ENCODE measurements at places on chromosomes 11 and 22.

DNA sequence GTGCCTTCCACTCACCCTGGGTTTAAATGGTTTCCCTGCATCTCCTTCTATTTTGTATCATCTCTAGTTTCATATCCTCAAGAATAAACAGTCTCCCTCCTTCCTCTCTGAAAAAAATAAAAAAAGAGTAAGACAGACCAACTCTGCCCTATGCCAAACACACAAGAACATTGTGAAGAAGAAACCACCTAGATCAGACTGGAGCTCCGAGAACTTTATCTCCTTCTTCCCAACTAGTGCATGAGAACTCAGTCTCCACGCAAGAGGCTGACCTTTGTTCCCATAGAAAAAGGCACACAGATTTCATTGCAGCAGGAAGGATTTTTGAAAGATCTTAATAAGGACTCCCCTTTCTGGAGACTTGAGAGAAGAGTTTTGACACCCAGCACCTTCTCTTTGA, 8.7 kb upstream of the PEX26 start:
- no peak for DNase-seq

GRCh38 chr11:96054870-96055705, 131.2 kb upstream of the MTMR2 start:
- no peak for DNase-seq

GRCh38 chr11:134485316-134485715, 73.3 kb upstream of the B3GAT1 start:
- DNase-seq = no peak

DNA sequence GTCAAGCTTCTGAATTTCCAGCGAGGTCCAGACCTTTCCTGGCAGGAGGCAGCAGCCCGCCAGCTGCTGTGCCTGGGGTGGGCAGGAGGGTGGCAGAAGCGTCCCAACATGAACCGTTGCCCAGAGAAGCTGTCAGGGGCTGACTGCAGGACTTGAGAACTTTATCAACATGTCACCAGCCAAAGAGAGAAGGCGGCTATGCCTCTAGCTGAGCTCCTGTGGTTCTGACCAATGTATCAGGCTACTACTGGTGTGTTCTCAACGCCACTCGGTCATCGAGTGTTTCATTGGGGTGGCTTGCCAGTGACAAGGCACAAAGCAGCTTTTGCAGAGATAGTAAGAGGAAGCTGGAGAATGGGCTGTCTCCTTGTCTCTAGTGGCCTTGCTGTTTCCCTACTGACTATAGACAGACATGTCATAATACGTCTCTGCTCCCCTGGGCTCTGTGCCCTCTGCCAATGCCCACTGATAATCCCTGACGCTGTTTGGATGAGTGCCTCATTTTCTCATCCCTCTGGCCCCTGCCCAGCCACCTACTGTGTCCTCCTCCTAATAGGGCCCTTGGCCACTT, 17.6 kb upstream of the ASCC2 start:
- no peak for DNase-seq

DNA sequence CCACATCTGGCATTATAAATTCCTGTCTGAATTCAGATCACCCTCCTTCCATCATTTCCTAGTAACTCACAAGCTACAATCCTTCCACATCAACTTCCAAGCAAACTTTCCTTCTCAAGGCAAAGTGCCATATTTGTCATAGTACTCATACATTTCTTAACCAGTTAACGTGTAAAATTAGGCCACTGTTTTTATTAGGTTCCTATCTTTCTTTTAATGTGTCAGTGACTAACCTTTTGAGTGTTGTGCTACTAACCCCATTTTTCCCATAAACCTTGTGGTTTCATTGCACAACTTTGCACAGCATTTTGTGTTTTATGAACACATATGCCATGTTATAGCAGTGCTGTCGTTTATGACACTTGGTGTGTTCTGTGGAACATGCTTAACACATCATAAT, 90.1 kb downstream of the KIF18A start:
- DNase-seq = no peak

DNA sequence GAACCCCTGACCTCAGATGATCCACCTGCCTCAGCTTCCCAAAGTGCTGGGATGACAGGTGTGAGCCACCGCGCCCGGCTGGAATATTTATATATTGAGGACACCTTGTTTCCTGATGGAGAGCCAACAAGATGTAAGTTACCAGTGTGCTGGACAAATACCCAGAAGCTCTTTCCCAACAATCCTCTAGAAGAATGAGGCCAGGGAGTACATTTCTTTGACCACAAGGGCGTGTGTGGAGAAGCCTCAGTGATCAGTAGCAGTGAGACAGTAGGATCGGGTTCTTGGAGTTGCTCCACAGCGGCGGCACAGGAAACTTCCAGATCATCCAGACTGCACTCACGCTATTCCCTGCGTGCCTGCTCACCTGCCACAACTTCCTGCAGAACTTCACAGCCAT, 10.3 kb upstream of the POLA2 start:
- no peak for DNase-seq

DNA sequence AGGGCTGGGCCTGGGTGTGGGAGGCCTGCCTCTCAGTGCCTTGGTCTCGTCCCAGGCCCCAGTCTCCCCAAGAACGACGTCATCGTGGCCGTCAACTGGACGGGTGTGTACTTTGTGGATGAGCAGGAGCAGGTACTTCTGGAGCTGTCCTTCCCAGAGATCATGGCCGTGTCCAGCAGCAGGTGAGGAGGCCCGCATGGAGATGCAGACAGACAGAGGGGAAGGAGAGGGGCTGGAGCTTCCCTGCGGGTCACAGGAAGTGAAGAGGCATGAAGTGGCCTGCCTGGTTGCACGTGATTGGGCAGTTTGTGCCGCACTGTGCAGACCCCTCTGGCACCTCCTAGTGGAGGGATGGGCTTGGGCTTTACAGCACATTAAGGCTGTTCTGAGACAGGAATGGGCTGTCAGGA, 70.4 kb downstream of the MYO7A start:
- no peak for DNase-seq

- DNase-seq = no peak
Observed at GRCh38 chr11:126124231-126124661, 61.6 kb upstream of the CDON start.

DNA sequence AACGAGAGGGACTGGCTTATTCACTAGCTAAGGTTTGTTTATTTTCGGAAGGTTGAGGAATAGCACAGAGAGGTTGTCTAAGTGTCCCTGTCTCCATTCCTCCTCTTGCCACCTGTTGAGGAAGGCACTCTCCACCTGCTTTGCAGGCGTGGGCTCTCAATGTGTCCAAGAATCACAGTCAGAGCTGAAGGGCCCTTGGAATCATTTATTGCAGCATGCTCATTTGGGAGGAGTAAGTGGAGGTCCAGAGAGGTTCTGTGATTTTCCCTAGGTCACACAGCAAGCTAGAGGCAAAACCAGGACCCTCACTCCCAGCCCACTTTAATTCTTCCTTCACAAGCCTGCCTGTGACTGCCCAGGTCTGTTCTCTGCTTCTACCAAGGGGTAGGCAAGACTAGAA, 21.3 kb downstream of the ZBTB16 start:
- no peak for DNase-seq

DNA sequence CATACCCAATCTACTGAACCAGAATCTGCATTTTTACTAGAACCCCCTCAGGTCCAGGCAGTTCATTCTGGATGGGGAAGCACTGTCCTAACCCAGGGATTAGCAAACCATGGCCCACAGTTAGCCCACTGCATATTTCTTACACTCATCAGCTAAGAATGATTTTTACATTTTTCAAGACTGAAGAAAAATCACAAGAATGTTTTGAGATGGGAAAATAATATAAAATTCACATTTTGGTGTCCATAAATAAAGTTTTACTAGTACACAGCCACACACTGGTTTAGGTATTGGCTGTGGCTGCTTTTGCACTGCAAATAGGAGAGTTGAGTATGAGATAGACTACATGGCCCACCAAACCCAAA, 59.4 kb downstream of the PPFIBP2 start:
- no peak for DNase-seq

GRCh38 chr11:40417627-40418026, 1041.8 kb downstream of the LRRC4C start:
- no peak for DNase-seq

DNA sequence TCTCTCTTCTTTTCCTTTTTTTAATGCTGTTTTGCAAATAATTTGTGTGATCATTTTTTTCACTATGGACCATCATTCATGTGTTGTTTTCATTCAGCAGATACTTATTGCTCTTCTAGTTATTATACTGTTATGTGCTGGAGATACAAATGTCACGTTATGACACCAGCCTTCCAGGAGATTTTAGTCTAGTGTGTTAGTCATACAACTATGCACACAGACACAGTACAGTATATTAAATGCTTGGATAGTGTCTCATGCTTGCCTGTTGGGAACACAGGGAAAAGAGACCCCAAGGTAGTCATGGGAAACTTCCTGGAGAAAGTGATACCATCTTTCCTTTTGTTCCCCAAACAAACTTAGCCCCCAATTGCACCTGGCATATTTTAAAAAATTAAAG, 116.1 kb downstream of the UVRAG start:
- no peak for DNase-seq

- no peak for DNase-seq
Observed at GRCh38 chr11:84069048-84069447, 782.9 kb upstream of the CCDC90B start.

- peak; percentile 84 for DNase-seq
Observed at GRCh38 chr11:122207921-122208764, 92.1 kb upstream of the BLID start.

DNA sequence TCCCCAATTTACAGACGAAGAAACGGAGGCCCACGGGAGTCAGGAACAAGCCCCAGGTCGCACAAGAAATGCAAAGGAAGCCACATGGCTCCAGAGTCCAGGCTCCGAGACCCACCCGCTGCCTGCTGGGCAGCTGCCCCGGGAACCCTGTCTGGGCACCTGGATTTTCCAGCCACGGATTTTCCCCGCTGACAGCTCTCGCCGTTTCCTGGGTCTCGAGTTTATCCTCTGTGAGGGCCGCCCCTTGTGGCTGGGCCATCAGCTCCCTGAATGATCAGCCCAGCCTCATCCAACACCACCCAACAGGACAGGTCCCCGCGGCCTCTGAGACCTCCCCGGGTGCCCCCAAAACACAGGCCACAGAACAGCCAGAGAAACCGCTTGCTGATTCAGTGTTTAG, 189.7 kb downstream of the BRD1 start:
- DNase-seq = no peak

Data from AG09319 (cell line).